ENCODE measurements at places on chromosomes 3 and 15.

DNA sequence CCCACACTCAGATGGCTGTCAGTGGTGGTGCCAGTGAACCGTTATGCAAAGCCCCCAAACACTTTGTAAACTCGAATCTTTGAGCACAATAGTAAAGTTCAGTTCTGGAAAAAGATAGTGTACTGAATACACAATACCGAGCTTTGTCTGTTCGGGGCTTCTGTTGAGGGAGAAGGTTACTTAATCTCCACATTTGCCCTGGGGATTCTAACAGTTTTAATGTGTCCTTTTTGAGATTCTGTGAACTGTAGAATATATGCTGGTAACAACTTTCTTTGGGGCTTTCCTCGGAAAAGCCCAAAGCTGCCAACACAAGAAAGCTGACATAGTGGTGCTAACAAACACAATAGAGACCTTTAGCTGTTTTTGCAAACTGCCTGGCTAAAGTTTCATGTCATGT is 686.5 kb downstream of the ROBO1 start:
- DNase-seq, result no peak

GRCh38 chr15:41849861-41850260 is 11.2 kb downstream of the PLA2G4B start:
- DNase-seq, result no peak

GRCh38 chr3:54891540-54891897 is 36.3 kb downstream of the LRTM1 start:
- peak; percentile 97 for DNase-seq

DNA sequence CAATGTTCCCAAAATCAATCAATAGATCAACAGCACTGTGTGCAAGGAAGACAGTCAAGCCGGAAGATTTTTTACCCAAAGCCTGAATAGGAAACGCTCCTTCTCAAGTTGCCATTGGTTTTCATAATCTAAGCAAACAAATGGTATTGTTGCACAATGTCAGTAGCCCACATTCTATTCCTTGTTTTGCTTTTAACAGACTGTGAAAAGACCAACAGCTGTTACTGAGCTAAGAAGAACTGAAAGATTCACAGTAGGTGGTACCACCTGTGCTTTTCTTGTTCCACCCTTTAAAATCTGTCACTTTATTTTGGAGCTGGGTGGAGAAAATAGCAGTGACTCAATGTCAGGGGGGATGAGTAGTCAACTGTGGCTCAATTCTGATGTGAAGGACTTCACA is 357.5 kb upstream of the CADM2 start:
- DNase-seq, result no peak

GRCh38 chr15:60424006-60424405 is 26.2 kb upstream of the ANXA2 start:
- no peak for DNase-seq

- DNase-seq, result no peak
Measured at GRCh38 chr3:111473550-111473949, 68.4 kb upstream of the CD96 start.

GRCh38 chr3:67866571-67866970 is 212.2 kb upstream of the SUCLG2 start:
- DNase-seq, result no peak

- peak; percentile 48 for DNase-seq
Measured at GRCh38 chr3:139629033-139629432, 48.7 kb downstream of the NMNAT3 start.

GRCh38 chr3:156290924-156291271 is 170.5 kb downstream of the KCNAB1 start:
- no peak for DNase-seq

Data from kidney tubule cell (primary cell).